ENCODE measurements at places on chromosomes 7 and 10. TPM values are rescaled to one million over a fixed set of nuclear protein-coding genes. Genes with fewer than 3 reads are reported as not detected.

Gene CH25H
- total RNA-seq = not detected

DNA sequence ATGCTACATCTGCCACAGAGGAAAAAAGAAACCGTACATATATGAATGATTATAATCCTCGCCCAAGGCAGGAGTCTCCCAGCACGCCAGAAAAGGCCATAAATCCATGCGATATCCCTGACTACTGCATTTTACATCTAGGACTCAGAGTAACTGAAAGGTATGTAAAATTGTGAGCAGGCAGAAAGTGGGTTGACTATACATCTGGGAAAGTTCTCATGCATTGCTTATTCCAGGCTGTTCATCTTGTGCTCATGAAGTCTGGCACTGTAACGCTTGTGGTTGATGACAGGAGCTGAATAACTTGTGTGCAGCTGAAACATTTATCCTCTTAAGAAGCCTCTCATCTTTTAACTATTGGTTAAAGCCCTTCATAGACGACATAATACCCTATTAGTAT, 193.4 kb upstream of the STEAP4 start:
- no peak for DNase-seq

- DNase-seq = no peak
These were observed 59.0 kb downstream of the CSGALNACT2 start for GRCh38 chr10:43196981-43197833.

DNA sequence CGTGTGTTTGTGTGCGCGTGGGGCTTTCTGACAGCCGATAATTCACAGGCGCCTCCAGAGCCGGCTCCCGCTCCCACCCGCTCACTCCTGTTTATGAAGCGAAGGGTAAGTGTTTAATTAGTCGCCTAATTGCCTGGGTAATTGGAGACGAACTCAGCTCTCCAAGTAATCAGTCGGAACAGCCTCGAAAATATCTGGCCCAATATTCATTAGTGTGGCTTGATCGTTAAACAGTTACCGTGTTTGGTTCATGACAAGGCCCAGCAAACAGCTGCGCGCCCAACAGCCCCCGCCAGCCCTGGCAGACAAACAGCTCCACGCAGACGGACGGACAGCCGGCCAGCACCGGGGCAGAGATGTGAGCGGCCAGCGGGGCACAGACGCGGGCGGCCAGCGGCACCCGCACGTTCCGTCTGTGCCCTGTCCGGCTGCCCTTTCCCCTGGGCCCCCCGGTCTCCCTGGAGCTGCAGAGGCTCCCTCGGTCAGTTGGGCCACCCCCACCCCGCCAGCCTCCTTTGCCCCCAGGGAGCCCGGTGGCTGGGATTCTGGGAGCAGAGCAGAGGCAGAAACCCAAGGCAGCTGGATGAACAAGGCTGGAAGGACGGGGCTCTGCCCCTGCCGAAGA, 98.2 kb downstream of the UNCX start:
- no peak for DNase-seq

GRCh38 chr10:131167036-131167860, 144.3 kb downstream of the TCERG1L start:
- DNase-seq = no peak

Gene DLG5
- 7.8 TPM for total RNA-seq

GRCh38 chr7:46153583-46153950, 232.5 kb upstream of the IGFBP3 start:
- DNase-seq = no peak

Gene GIMAP4
- 39.1 TPM for total RNA-seq

Gene SPDYE2B
- not detected for total RNA-seq

DNA sequence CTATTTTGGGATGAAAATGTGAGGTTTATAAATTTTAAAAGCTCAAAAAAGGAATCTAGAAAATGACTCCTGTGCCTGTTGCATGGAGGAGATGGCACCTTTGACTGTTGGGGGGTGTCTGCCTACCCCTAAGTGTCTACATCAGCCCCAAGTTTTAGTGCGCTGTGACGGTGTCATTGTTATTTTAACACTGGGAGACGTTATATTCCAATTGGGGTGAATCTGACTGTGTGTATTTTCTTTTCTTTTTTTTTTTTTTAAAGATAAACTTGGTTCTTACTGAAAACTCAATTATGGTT, 517 bp downstream of the SRGN start:
- DNase-seq = no peak

DNA sequence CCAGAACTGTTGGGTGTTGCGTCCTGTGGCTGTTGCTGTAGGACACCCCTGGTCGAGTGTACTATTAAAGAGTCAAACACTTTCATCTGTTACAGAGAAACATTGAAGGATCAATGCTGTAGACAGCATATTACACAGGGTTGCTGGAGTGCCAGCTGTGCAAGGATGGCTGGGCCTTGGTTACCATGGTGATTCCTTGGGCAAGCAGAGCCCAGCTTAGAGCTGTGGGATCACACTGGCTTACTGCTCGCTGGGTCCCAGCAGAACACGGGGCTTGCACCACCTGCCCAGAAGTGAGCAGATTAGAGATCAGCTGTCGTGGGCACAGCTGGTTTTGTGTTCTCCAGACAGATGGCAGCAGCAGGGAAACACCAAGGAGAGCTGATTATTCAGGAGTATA, 76.0 kb downstream of the GPR141 start:
- no peak for DNase-seq

DNA sequence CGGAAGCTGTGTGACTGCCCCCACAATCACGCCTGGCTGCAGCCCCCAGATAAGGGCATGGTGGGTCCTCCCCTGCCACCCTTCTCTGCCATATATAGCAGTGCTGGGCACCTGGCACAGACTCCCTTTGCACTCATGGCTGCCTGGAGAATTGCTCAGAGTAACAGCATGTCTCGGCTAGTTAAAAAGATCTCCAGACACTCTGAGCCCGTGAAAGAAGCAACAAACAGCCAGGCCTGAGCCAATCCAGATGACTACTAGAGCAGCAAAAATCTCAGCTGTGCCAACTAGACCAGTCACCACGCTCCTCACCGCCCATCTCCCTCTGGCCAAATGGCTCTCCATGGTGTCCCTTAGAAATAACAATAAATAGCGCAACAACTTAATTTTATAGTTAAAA, 71.3 kb downstream of the PARD3 start:
- DNase-seq = no peak

Gene ZPBP
- total RNA-seq = not detected

DNA sequence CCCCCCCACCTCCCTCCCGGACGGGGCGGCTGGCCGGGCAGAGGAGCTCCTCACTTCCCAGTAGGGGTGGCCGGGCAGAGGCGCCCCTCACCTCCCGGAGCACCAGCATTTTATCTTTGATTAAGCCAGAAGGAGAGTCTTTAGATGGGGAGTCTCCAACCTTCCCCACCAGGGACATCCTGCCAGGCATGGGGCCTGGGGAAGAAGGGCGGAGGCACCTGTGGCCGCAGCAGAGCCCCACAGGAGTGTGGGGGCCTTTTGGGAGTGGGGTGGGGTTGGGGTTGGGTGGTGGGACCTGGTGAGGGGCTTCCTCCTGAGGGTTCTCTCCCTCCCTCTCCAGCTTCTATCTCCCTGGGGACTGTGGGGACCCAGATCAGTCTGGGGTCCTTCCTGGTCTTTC, 18.2 kb downstream of the ZNF783 start:
- DNase-seq = no peak

GRCh38 chr7:18520450-18521235, 25.1 kb downstream of the HDAC9 start:
- DNase-seq = no peak

Gene UNCX
- total RNA-seq = not detected

- no peak for DNase-seq
These were observed 86.8 kb upstream of the STEAP1B start for GRCh38 chr7:22586786-22587140.

Gene SLC16A12
- total RNA-seq = not detected

Gene LEP
- total RNA-seq = not detected

Gene PRLHR
- total RNA-seq = not detected

DNA sequence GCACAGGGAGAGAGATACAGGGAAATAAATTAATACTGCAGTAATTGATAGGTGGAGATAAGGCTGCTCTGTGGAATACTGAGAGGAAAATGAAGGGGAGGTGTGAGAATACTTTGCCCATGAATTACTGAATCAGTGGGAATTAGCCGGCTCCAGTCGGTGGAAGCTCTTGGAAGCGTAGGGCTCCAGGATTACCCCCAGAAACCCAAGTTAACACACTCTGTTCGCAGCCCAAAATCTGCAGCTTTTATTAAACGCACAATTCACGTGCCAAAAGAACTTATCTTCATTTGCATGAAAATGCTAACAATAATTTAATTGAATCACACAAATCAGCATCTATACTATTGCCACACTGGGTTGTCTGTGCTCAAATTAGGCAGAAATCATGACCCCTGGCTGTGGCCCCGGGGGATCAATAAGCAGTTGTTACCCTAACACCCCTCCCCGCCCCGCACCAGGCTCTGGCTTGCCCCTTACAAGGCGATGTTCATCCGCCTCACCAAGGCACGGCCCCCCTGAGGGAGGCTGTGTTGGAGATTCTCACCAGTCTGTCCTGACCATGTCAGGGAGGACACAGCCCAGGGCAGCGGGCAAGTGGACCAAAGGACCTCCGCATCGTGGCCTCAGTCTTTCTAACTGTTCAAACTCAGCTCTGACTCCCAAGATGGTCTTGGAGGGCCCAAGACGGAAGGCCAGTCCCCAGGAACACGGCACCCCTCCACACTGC, 48.4 kb upstream of the MGMT start:
- no peak for DNase-seq

GRCh38 chr7:117193564-117193963, 129.3 kb downstream of the WNT2 start:
- DNase-seq = no peak

DNA sequence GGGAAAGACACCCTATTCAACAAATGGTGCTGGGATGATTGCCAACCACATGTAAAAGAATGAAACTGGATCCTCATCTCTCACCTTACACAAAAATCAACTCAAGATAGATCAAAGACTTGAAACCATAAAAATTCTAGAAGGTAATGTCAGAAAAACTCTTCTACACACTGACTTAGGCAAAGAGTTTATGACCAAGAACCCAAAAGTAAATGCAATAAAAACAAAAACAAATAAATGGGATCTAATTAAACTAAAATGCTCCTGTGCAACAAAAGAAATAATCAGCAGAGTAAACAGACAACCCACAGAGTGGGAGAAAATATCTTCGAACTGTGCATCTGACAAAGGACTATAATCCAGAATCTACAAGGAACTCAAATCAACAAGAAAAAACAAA, 504.2 kb upstream of the MBL2 start:
- DNase-seq = no peak

DNA sequence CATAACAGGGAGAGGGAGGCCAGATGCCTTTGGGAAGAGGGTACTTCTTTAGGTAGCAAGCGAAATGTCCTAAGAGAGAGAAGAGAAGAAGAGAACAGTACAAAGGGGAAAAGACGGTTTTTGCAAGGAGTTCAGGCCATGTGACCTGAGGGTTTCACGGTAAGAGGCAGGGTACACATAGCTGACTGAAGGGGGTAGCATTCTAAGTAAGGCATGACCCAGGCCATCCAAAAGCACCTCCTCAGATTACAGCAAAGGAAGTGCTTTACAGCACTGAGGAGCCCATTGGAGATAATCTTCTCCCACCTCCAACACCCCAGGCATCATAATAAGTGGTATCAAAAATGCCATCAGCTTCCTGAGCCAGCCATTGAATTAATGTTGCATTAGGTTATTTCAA, 258.2 kb upstream of the NPY start:
- no peak for DNase-seq

Gene RNLS
- 1.6 TPM for total RNA-seq

Gene SCIN
- not detected for total RNA-seq

Gene MYOZ1
- not detected for total RNA-seq

Gene CHST15
- not detected for total RNA-seq

DNA sequence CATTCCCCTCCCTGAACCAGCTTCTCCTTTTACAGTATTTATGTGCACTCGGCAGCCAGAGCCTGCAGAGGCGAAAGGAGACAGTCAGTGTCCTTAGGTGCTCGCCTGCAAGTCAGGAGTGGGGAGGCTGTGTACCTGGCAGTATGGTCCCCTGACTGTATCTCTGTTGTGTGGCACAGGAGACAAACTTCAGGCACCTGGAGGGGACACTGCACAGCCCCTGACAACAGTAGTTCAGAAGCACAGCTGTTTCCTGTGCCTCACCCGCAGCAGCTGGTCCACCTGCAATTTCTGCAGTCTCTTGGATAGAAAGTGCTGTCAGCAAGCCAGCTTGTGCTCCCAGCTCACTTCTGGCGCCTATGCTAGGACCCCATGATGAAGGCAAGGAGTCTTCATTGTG, 73.4 kb upstream of the LAMB4 start:
- no peak for DNase-seq

Gene LRRD1
- total RNA-seq = 0.09 TPM

- no peak for DNase-seq
These were observed 51.8 kb upstream of the AGR3 start for GRCh38 chr7:16933296-16934279.

- no peak for DNase-seq
These were observed 244.3 kb upstream of the PHYHIPL start for GRCh38 chr10:58932126-58932525.

Gene NSUN6
- total RNA-seq = 16.4 TPM

Gene NEURL1
- total RNA-seq = 2.2 TPM

DNA sequence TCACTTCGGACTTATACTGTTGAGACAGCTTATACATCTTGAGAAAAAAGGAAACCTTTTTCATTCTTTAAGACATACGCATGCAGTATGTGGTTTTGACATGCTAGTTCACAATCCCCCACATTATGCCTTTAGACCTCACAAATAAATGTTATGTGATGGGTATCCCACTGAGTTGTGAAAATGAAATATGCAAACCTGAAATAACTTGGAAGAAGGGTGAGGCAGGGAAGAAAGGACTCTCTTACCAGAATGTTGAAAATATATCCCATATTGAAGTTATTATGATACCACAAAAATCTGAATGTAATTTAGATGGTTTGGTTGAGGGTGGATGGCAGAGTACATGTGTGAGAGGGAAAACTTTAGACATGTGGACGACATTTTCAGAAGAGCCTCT, 379.8 kb downstream of the BBS9 start:
- no peak for DNase-seq

Gene AEBP1
- 38.7 TPM for total RNA-seq

GRCh38 chr10:29377333-29377961, 88.6 kb downstream of the LYZL1 start:
- DNase-seq = no peak

Gene PPP1R3C
- total RNA-seq = 0.21 TPM

GRCh38 chr10:109838592-109839244, 84.6 kb downstream of the XPNPEP1 start:
- DNase-seq = no peak

DNA sequence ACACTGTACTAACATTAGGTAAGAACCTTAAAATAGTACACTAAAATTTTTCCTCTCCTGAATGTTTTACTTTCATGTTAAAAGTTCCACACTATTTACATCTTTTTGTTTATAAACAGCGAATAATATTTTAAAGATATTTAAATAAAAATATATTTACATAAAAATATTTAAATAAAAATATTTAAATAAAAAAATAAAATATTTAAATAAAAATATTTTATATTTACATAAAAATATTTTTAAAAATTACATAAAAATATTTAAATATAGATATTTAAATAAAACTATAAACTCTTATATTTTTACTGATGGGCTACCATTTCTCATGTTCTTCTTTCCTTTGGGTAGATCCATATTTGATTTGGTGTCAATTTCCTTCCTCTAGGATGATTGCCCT, 619.0 kb downstream of the ANKRD7 start:
- no peak for DNase-seq
